Activated B cell treated with CpG ODN at 0.5 μM for 24 hours (primary cell): ENCODE measurements at places on chromosomes 7 and 10.

DNA sequence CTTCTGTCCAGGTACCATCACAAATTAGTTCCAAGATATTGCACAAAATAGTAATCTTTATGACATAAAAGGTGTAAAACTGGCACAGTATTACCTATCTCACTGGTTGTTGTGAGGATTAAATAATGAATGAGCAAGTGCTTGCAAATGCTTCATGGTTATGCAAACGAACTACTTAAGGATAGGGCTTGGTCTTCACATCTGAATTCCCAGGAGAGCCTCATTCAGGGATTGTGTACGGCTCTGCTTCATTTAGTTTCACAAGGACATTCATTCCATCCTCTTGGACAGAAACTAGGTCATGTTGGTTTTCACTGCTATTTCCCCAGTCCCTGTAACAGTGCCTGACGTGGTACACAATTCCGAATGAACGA, 12.1 kb downstream of the ABCA13 start:
- H3K4me3 ChIP-seq, result no peak overlapping the region
- H3K36me3 ChIP-seq, result no peaks in the 10 kb centered on the region
- no peaks in the 10 kb centered on the region for H3K27me3 ChIP-seq
- no peak overlapping the region for H3K27ac ChIP-seq
- DNase-seq, result no peak

DNA sequence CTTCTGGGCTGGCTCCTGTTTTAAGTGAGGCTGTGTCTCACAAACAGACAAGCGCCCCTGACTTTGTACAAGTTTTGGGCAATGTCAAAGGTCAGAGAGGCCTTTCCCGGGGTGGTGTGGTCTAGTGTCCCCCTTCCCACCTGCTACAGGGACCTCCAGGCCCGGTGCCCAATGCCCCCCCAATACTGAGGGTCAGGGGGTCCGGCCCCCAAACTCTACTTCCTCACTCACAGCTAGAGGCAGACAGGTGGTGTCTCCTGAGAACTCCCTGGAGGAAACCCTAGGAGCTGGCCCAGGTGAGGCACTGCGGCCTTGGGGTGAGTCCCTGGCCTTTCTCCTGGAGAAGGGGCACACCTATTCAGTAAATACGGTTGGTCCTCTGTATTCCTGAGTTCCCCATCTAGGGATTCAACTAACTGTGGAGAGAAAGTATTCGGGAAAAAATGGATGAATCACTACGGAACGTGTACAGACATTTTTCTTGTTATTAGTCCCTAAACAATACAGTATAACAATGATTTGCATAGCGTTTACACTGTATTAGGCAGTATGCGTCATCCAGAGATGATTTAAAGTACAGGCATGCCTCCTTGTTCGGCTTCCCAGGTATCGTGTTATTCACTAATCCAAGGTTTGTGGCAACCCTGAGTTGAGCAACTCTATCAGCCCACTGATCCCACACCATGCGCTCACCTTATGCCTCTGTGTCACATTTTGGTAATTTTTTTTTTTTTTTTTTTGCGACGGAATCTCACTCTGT, 308.1 kb downstream of the WDR37 start:
- H3K4me3 ChIP-seq, result no peak overlapping the region
- peaks cover 28% of the 10 kb centered on the region for H3K27me3 ChIP-seq
- no peak for DNase-seq
- H3K36me3 ChIP-seq, result no peaks in the 10 kb centered on the region

DNA sequence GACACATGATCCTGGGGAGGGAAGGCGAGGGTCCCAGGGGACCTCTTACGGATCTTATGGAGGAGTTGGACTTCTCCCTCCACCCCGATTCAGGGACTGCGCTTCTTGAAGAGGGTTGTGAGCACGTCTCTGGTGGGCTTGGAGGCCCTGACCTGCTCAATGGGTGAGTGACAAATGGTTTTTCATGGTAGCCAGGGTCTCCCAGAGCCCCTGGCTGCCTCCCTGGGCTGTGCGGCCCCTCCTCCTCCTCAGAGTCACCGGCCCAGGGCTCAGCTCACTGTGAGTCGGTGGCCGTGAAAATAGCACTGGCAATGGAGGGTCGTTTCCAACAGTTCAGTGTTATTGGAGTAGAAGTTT, 26.6 kb downstream of the INPP5A start:
- no peak overlapping the region for H3K27ac ChIP-seq
- H3K4me1 ChIP-seq, result peaks cover 56% of the 10 kb centered on the region
- peaks cover 2% of the 10 kb centered on the region for H3K36me3 ChIP-seq
- DNase-seq, result no peak
- H3K4me3 ChIP-seq, result peak overlapping the region; percentile 22

DNA sequence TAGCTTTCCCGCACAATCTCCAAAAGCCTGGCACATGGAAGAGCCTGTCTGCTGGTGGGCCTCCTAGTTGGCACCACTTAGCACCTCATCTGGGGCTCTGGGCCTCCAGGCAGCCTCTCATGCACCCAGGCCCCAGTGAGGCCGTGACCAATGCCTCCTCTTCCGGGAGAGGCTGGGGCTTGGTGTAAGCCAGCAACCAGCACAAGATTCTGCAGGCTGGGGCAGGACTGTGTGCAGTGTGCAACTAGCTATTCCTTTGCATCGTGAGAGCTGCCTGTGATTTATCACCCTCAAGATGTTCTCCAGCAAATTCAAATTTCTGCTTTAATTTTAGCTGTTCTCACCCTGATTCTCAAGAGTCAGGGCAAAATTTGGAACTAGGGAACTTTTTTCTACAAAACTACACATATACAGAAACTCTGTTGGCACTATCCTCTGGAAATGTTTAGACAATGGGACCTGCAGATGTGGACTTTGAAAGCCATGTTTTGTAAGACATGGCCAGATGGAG, 603.7 kb upstream of the MKI67 start:
- H3K27me3 ChIP-seq, result no peaks in the 10 kb centered on the region
- DNase-seq, result no peak
- no peaks in the 10 kb centered on the region for H3K36me3 ChIP-seq
- no peak overlapping the region for H3K27ac ChIP-seq

DNA sequence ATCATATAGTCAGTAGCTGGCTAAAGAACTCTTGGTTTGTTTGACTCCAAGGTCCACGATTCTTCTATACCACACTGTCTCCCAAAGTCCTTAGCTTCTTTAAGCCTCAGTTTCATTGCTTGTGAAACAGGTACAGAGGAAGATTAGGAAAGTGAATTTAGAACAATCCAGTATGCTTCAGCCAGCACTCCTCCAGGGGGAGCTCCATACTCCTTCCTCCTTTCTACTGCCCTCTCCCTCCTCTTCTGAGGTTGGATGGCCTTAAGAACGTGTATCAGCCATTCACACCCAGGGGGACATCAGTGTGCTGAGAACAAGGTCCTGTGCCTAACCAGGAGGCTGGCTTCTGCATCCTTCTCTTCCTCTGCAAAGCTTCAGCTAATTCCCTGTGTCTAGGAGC, 54.8 kb upstream of the CALD1 start:
- no peak for DNase-seq
- H3K36me3 ChIP-seq, result no peaks in the 10 kb centered on the region
- H3K27me3 ChIP-seq, result no peaks in the 10 kb centered on the region
- no peaks in the 10 kb centered on the region for H3K4me1 ChIP-seq

DNA sequence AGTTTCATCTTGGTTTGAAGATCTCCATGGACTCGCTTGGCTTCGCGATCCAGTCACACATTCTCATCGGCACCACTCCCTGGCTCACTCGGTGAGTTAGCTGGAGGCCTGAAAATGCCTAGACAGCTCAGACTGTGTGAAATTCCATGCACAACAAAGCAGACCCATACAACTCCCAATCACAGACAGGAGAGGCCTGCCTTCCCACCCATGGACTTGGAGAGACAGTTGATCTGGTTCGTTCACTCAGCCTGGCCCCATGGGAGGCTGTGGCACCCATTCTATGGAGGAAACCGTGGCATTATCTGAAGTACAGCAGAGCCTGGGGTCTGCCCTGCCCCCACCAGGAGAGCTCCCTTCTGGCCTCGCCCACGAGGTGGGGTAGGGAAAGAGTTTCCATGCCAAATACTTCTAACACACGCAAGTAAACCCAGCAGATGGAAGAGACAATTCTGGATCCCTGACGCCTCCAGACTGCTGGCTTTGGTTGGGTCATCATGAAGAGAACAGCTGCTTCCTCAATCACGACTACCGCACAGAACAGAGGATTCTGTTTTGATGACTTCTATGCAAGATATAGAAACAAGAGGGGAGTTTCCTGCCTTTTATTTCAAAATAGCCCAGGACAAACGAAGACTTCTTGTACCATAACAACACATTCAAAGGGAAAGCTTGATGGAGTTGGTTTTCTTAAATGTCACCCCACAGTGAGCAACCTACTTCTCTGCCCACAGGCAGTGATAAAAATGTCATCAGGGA, 15.9 kb downstream of the FAM53B start:
- H3K27ac ChIP-seq, result peak overlapping the region; percentile 82
- peak; percentile 23 for DNase-seq
- H3K4me3 ChIP-seq, result peak overlapping the region; percentile 72
- H3K4me1 ChIP-seq, result peaks cover 99% of the 10 kb centered on the region
- H3K36me3 ChIP-seq, result peaks cover 57% of the 10 kb centered on the region

GRCh38 chr10:123509338-123509737, 156.8 kb upstream of the GPR26 start:
- no peak for DNase-seq
- peaks cover 11% of the 10 kb centered on the region for H3K4me1 ChIP-seq
- H3K27me3 ChIP-seq, result no peaks in the 10 kb centered on the region
- no peak overlapping the region for H3K4me3 ChIP-seq

- H3K4me1 ChIP-seq, result peaks cover 7% of the 10 kb centered on the region
- no peaks in the 10 kb centered on the region for H3K36me3 ChIP-seq
- peaks cover 5% of the 10 kb centered on the region for H3K27me3 ChIP-seq
- no peak overlapping the region for H3K27ac ChIP-seq
- H3K4me3 ChIP-seq, result no peak overlapping the region
- DNase-seq, result no peak
Observed at GRCh38 chr7:47180516-47180826, 401.4 kb downstream of the TNS3 start.

GRCh38 chr10:33743429-33743857, 409.0 kb upstream of the NRP1 start:
- no peaks in the 10 kb centered on the region for H3K27me3 ChIP-seq
- H3K4me3 ChIP-seq, result no peak overlapping the region
- DNase-seq, result no peak

GRCh38 chr7:142383841-142384492, 126.1 kb upstream of the PRSS58 start:
- H3K27ac ChIP-seq, result no peak overlapping the region
- H3K27me3 ChIP-seq, result peaks cover 11% of the 10 kb centered on the region
- no peaks in the 10 kb centered on the region for H3K36me3 ChIP-seq
- H3K4me3 ChIP-seq, result no peak overlapping the region
- H3K4me1 ChIP-seq, result peaks cover 8% of the 10 kb centered on the region
- DNase-seq, result no peak

GRCh38 chr10:9877978-9878377, 1139.7 kb upstream of the CELF2 start:
- no peaks in the 10 kb centered on the region for H3K4me1 ChIP-seq
- no peaks in the 10 kb centered on the region for H3K27me3 ChIP-seq
- no peaks in the 10 kb centered on the region for H3K36me3 ChIP-seq
- H3K27ac ChIP-seq, result no peak overlapping the region
- no peak for DNase-seq

- no peak overlapping the region for H3K27ac ChIP-seq
- peaks cover 8% of the 10 kb centered on the region for H3K27me3 ChIP-seq
- no peak for DNase-seq
Observed at GRCh38 chr10:4475827-4476490, 350.0 kb upstream of the AKR1E2 start.

GRCh38 chr7:11492307-11492706, 339.7 kb downstream of the THSD7A start:
- no peak overlapping the region for H3K4me3 ChIP-seq
- no peaks in the 10 kb centered on the region for H3K36me3 ChIP-seq
- no peaks in the 10 kb centered on the region for H3K27me3 ChIP-seq
- no peak for DNase-seq

DNA sequence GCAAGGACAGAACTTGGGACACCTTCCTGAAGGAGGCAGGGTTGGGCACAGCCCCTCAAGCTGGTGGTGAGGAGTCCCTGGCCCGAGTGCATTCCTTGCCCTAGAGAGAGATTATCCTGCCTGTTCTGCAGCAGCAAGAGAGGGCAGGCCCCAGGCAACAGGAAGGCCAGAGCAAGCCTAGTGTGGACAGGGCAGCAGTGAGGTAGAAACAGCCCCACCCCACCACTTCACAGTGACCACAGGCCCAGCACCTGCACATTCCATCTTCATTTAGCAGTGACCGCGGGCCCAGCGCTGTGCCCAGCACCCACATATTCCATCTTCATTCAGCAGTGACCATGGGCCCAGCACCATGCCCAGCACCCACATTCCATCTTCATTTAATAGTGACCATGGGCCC, 16.4 kb upstream of the TMEM72 start:
- no peak overlapping the region for H3K4me3 ChIP-seq
- no peaks in the 10 kb centered on the region for H3K4me1 ChIP-seq
- DNase-seq, result no peak
- peaks cover 3% of the 10 kb centered on the region for H3K27me3 ChIP-seq
- H3K27ac ChIP-seq, result no peak overlapping the region

GRCh38 chr7:100847360-100847759, 5.2 kb upstream of the SLC12A9 start:
- H3K27ac ChIP-seq, result no peak overlapping the region
- no peak overlapping the region for H3K4me3 ChIP-seq
- no peaks in the 10 kb centered on the region for H3K27me3 ChIP-seq
- peaks cover 5% of the 10 kb centered on the region for H3K4me1 ChIP-seq
- H3K36me3 ChIP-seq, result no peaks in the 10 kb centered on the region

DNA sequence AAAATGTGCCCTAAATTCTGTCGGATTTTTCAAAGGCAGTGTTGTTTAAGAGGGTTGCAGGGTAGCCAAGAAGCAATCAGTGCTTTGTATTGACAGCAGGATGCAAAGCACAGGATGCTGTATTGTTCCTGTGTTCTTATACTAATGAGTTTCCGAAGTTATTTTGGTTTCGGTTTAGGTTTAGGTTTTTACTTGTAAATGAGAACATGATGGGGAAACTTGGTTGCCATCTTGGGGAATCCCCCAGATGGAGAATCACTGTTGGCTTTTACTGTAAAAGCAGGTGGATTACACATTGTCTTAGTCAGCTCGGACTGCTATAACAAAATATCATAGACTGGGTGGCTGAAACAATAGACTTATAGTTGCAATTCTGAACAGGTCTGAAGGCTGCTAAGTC, 72.1 kb downstream of the INHBA start:
- no peak overlapping the region for H3K27ac ChIP-seq
- H3K4me3 ChIP-seq, result peak overlapping the region; percentile 18
- DNase-seq, result no peak
- H3K4me1 ChIP-seq, result peaks cover 12% of the 10 kb centered on the region

- H3K27ac ChIP-seq, result no peak overlapping the region
- H3K4me1 ChIP-seq, result no peaks in the 10 kb centered on the region
- DNase-seq, result no peak
- no peaks in the 10 kb centered on the region for H3K36me3 ChIP-seq
Observed at GRCh38 chr10:17038627-17039026, 91.0 kb downstream of the CUBN start.

- H3K27ac ChIP-seq, result peak overlapping the region; percentile 90
- DNase-seq, result no peak
- peaks cover 54% of the 10 kb centered on the region for H3K36me3 ChIP-seq
- peak overlapping the region; percentile 84 for H3K4me3 ChIP-seq
- H3K27me3 ChIP-seq, result no peaks in the 10 kb centered on the region
Observed at GRCh38 chr10:79349072-79349491, 1.8 kb downstream of the PPIF start.

- DNase-seq, result no peak
- H3K27ac ChIP-seq, result no peak overlapping the region
- H3K27me3 ChIP-seq, result peaks cover 2% of the 10 kb centered on the region
- H3K4me1 ChIP-seq, result peaks cover 4% of the 10 kb centered on the region
- peaks cover 3% of the 10 kb centered on the region for H3K36me3 ChIP-seq
Observed at GRCh38 chr7:36638140-36638539, 86.2 kb downstream of the AOAH start.
